ENCODE measurements at places on chromosomes 2 and 18. TPM values are rescaled to one million over a fixed set of nuclear protein-coding genes. Genes with fewer than 3 reads are reported as not detected.

DNA sequence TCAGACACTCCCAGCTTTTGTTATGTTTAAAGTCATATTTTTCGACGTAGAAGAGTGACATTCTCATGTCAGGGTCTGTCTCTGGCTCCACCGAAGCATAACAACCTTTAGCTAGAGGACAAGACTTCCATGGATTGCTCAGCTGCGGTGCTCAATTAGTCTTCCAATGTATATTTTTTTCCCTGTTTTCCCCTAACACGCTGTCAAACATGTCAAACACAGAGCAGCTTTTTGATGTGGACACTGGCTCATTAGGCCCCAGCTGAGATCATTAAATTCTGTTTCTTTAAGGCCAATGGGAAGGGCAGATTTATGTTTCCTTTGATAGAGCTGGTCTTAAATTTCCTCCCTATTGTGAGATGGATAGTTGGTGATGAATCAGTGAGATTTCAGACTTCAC lies 525.4 kb downstream of the PIK3C3 start:
- no peaks in the 10 kb centered on the region for H3K4me1 ChIP-seq
- no peak overlapping the region for H3K27ac ChIP-seq
- H3K36me3 ChIP-seq = no peaks in the 10 kb centered on the region
- no peak for DNase-seq

- H3K4me3 ChIP-seq = no peak overlapping the region
- no peaks in the 10 kb centered on the region for H3K36me3 ChIP-seq
- no peak for DNase-seq
- H3K4me1 ChIP-seq = no peaks in the 10 kb centered on the region
Measured at GRCh38 chr2:129492548-129492947, 486.9 kb upstream of the RAB6C start.

DNA sequence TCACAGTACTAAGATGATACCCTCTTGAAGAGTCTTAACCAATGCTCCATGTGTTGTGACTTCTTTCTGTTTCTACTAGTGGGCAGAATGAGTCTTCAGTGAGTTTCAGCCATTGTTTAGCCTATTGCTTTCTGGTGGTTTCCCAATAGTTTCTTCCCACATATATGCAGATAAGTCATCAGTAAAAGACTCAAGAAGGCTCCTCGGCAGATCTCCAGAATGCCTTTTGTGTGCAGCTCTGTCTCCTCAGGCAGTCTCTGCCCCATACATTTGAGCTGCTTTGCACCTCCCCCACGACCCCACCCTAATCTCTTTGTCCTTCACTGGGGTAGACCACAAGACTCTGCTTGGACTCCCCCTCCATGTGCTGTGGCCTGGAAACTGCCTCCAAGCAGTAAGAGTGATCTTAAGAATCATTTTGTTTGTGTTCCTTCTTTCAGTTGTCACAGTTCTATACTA lies 71.6 kb upstream of the CHRNA1 start:
- H3K36me3 ChIP-seq = no peaks in the 10 kb centered on the region
- no peaks in the 10 kb centered on the region for H3K4me1 ChIP-seq
- H3K4me3 ChIP-seq = no peak overlapping the region
- no peak overlapping the region for H3K27ac ChIP-seq
- H3K27me3 ChIP-seq = no peaks in the 10 kb centered on the region

GRCh38 chr18:75200071-75200470 lies 8.9 kb downstream of the PTGR3 start:
- no peak for DNase-seq
- H3K4me3 ChIP-seq = no peak overlapping the region
- no peaks in the 10 kb centered on the region for H3K4me1 ChIP-seq
- H3K36me3 ChIP-seq = no peaks in the 10 kb centered on the region
- no peak overlapping the region for H3K27ac ChIP-seq

- peaks cover 8% of the 10 kb centered on the region for H3K36me3 ChIP-seq
- no peak overlapping the region for H3K4me3 ChIP-seq
- DNase-seq = no peak
- no peaks in the 10 kb centered on the region for H3K27me3 ChIP-seq
- no peak overlapping the region for H3K27ac ChIP-seq
Measured at GRCh38 chr18:45050712-45051601, 370.3 kb downstream of the SETBP1 start.

DNA sequence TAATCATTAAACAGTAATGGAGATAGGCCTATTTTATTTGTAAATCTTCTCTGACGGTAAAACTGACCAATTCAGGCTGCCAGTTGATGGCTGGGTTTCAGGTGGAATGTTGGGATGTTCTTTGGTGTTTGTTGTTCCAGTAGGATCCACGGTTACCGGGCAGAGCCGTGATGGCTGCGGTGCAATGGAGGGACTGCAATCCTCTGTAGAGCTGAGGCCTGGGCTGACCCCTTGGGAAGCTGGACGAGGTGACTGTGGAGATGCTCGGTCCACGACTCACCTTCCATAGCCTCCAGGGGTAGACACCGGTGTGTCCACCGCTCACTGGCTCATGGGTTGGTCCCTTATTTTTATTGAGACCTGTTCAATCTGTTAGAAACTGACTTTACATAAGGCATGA lies 42.5 kb downstream of the ZNF519 start:
- H3K4me3 ChIP-seq = no peak overlapping the region
- no peak overlapping the region for H3K27ac ChIP-seq
- H3K4me1 ChIP-seq = peaks cover 4% of the 10 kb centered on the region

DNA sequence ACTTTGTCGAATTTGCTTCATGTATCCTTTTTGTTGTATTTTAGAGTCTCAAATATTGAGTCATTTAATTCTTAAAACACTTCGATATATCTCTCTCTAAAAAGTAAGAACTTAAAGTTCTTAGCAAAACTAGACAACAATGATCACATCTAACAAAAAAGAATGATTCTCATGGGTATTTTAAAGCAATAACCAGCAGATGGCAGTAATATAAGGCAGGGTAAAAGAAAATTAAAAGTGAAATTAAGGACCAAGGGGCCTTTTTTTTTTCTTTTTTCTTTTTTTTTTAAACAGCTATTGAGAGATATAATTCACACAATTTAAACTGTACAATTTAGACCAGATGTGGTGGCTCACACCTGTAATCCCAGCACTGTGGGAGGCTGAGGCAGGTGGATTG lies 9.9 kb upstream of the AOX1 start:
- H3K4me3 ChIP-seq = no peak overlapping the region
- H3K36me3 ChIP-seq = peaks cover 6% of the 10 kb centered on the region
- H3K27me3 ChIP-seq = no peaks in the 10 kb centered on the region
- no peak for DNase-seq
- H3K4me1 ChIP-seq = no peaks in the 10 kb centered on the region
- H3K27ac ChIP-seq = no peak overlapping the region

- no peaks in the 10 kb centered on the region for H3K27me3 ChIP-seq
- H3K4me3 ChIP-seq = no peak overlapping the region
- no peaks in the 10 kb centered on the region for H3K4me1 ChIP-seq
- no peak overlapping the region for H3K27ac ChIP-seq
Measured at GRCh38 chr18:48468151-48468550, 59.0 kb upstream of the ZBTB7C start.

DNA sequence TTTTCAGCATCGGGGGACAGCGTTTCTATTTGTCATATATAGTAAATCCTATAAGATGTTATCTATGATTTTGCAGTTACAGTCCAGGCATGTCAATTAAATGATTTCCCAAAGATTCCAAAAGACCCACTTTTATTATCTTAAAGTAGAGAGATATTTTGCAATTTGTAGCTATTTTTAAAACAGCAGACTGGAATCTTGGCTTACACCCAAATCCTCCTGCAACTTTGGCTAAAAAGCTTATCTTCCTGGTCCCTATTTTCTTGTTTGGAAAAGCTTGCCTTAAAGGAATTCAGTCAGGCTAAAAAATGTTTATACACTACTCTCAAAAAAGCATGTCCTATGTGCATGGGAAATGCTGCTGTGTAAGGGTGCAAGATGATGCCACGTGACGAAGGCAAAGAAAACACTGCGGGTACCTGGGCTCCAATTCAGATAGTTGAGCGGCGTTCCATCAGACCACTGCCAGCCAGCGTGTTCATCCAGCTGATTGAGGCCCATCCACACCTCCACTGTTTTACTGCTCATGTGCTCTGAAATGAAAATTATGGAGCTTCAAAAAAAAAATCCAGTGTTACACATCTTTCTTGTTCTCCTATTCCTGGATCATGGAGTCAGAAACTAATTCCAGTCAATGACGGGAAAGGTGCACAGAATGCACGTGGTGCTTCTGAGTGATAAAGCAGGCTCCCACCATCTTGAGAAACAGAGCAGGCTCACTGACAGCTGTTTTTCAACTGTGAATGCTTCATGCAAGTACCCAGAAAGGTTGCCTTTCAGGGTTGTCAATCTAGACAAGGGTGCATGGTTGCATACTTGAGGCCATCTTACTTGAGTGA lies 33.8 kb downstream of the PLA2R1 start:
- H3K4me1 ChIP-seq = peaks cover 3% of the 10 kb centered on the region
- no peak for DNase-seq
- no peaks in the 10 kb centered on the region for H3K27me3 ChIP-seq
- H3K4me3 ChIP-seq = no peak overlapping the region
- no peak overlapping the region for H3K27ac ChIP-seq

DNA sequence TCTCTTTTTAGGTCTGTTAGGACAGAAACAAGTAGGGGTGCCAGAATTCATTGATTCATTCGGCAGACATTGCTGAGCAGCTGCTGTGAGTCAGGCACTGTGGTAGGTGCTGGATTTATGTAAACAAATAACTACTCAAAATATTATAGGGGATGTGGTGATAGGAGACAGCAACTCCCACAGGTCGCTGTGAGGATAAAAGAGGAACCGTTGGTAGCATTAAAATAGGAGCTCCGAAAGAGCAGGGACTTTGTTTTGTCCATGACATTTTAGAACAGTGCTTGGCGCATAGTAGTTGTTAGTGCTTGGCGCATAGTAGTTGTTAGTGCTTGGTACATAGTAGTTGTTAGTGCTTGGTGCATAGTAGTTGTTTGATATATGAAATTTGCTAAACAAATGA lies 29.2 kb downstream of the ATP6V1C2 start:
- H3K4me3 ChIP-seq = no peak overlapping the region
- H3K36me3 ChIP-seq = no peaks in the 10 kb centered on the region
- no peak for DNase-seq
- no peaks in the 10 kb centered on the region for H3K27me3 ChIP-seq

DNA sequence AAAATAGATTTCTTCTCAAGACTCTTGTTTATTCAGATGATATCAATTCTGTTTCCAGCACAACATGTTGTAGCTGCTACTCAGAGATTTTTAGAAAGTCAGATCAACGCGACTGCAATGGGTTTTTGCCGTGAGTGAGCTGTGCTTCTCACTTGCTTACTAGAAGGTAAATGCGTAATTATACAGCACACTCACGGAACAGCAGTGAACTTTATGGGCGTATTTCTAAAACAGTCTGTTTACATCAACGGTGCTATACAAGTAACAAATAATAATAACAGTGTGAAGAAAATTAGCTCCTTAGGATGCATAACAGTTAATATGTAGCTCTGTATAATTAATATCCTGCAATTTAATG lies 533.6 kb downstream of the RNF144A start:
- no peak for DNase-seq
- H3K27ac ChIP-seq = no peak overlapping the region
- no peak overlapping the region for H3K4me3 ChIP-seq
- no peaks in the 10 kb centered on the region for H3K27me3 ChIP-seq
- H3K4me1 ChIP-seq = no peaks in the 10 kb centered on the region

ZNF804A gene
- not detected for total RNA-seq

KCNS3 gene
- total RNA-seq = 15.2 TPM

POTEI gene
- total RNA-seq = 2.0 TPM
